Activated naive CD8-positive, alpha-beta T cell treated with anti-CD3 and anti-CD28 coated beads, Interleukin-2, amount 10 ng/mL, durations not matched to agents 7 days and 5 days (primary cell): ENCODE measurements at places on chromosomes 3 and 15. TPM values are rescaled to one million over a fixed set of nuclear protein-coding genes. Genes with fewer than 3 reads are reported as not detected.

EHHADH gene
- 5.6 TPM for total RNA-seq

GOLGA8Q gene
- total RNA-seq, result 16.0 TPM

FOXL2 gene
- not detected for total RNA-seq

FAM3D gene
- not detected for total RNA-seq

IQCH gene
- 2.2 TPM for total RNA-seq

THOC7 gene
- total RNA-seq, result 70.1 TPM

DLEC1 gene
- 3.7 TPM for total RNA-seq

BBS4 gene
- 17.1 TPM for total RNA-seq

GRCh38 chr3:13394363-13394762 is 25.8 kb downstream of the NUP210 start:
- no peak overlapping the region for H3K4me3 ChIP-seq
- H3K27ac ChIP-seq, result no peak overlapping the region
- H3K36me3 ChIP-seq, result peaks cover 24% of the 10 kb centered on the region
- DNase-seq, result no peak
- peaks cover 5% of the 10 kb centered on the region for H3K4me1 ChIP-seq

DNA sequence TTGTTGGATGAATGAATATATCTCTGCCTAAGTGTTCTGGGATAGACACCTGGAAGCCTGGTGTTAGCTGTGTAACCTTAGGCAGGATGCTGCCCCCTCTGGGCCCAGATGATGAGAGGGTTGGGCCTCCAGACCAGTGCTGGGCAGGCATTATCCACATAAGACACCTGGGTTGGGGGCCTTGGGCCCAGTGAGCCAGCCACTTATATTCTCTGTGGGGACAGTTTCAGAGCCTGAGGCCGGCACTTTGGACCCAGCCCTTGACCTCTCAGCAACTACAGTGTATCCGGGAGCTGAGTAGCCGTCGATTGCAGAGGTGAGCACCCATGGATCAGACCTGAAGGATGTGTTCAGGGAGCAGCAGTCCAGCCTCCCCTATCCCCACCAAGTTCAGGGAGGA is 2.2 kb downstream of the HEMK1 start:
- H3K27me3 ChIP-seq, result no peaks in the 10 kb centered on the region
- peak overlapping the region; percentile 99 for H3K27ac ChIP-seq
- peaks cover 38% of the 10 kb centered on the region for H3K36me3 ChIP-seq
- no peak for DNase-seq
- peak overlapping the region; percentile 96 for H3K4me3 ChIP-seq
- H3K4me1 ChIP-seq, result peaks cover 62% of the 10 kb centered on the region

- no peak for DNase-seq
- peak overlapping the region; percentile 43 for H3K4me3 ChIP-seq
- peak overlapping the region; percentile 38 for H3K27ac ChIP-seq
- H3K27me3 ChIP-seq, result peaks cover 2% of the 10 kb centered on the region
Observed at GRCh38 chr3:31399271-31399670, 133.5 kb upstream of the STT3B start.

DNA sequence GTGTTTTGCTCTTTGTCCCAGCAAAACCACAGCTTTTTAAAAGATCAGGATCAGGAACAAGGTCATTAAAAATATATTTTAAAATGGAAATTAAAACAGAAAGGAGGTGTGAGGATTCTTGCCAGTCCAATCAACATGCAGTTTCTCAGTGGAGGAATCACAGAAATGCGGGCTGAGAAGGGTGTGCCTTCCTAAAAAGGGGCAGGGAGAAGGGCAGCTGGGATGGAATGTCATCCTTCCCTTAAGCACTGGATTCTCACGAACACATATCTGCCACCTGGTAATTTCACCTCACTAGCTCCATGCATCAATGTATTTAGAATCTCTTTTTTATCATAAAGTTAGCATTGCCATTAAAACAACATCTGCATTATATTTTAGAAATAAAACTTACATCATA is 21.4 kb downstream of the ABI3BP start:
- no peak overlapping the region for H3K4me3 ChIP-seq
- no peaks in the 10 kb centered on the region for H3K36me3 ChIP-seq
- peaks cover 5% of the 10 kb centered on the region for H3K27me3 ChIP-seq

- peak overlapping the region; percentile 71 for H3K4me3 ChIP-seq
- H3K27ac ChIP-seq, result peak overlapping the region; percentile 56
- peak; percentile 49 for DNase-seq
- peaks cover 89% of the 10 kb centered on the region for H3K27me3 ChIP-seq
Observed at GRCh38 chr3:43995547-43996378, 245.9 kb upstream of the TOPAZ1 start.

DNA sequence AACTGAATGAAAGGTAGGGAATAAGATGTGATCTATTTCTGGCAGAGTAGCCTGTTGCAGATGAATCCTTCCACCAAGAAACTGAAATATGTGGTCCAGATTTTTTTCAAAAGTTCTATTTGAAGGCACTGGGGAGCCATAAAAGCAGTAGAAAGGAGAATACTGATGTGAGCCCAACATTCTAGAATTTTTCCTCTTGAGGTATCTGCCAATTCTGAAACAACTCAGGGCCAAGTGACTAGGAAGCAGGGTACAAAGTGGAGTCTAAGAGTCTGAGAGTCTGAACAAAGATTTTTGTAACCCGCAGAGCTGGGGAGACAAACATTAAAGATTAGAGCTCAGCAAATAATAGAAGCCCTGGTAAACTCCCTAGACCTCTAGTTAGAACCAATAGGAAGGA is 58.3 kb upstream of the SLCO3A1 start:
- no peaks in the 10 kb centered on the region for H3K36me3 ChIP-seq
- no peaks in the 10 kb centered on the region for H3K4me1 ChIP-seq
- H3K27ac ChIP-seq, result no peak overlapping the region
- DNase-seq, result no peak
- H3K27me3 ChIP-seq, result peaks cover 10% of the 10 kb centered on the region

- no peaks in the 10 kb centered on the region for H3K27me3 ChIP-seq
- no peaks in the 10 kb centered on the region for H3K36me3 ChIP-seq
- no peak for DNase-seq
Observed at GRCh38 chr15:45268135-45268534, 16.1 kb downstream of the SLC28A2 start.

- peak overlapping the region; percentile 24 for H3K4me3 ChIP-seq
- peak overlapping the region; percentile 89 for H3K27ac ChIP-seq
- H3K27me3 ChIP-seq, result no peaks in the 10 kb centered on the region
- DNase-seq, result no peak
- H3K36me3 ChIP-seq, result peaks cover 10% of the 10 kb centered on the region
- peaks cover 52% of the 10 kb centered on the region for H3K4me1 ChIP-seq
Observed at GRCh38 chr15:74428970-74429780, 4.6 kb downstream of the SEMA7A start.

DNA sequence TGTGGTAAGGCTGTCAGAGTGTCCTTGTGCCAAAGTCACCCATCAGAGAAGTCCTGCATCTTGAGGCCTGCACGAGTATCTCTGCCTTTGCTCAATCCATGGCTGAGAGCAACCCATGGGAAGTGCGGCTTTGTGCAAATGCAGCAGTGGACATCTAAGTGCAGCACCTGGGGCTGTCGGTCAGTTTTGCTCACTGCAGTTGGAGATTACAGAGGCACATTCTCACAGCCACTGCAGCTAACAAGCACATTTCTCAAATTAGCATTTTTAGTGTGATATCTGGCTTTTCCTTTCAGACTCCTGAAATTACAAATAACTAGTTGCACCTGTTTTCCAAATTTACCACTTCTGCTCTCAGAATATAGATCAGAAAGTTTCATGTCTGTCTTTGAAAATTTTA is 81.5 kb upstream of the DAZL start:
- no peak overlapping the region for H3K27ac ChIP-seq
- no peaks in the 10 kb centered on the region for H3K4me1 ChIP-seq
- peaks cover 3% of the 10 kb centered on the region for H3K27me3 ChIP-seq
- no peak overlapping the region for H3K4me3 ChIP-seq
- no peak for DNase-seq

GRCh38 chr3:13934315-13934714 is 54.4 kb upstream of the WNT7A start:
- DNase-seq, result no peak
- H3K4me3 ChIP-seq, result no peak overlapping the region
- no peaks in the 10 kb centered on the region for H3K36me3 ChIP-seq
- H3K27me3 ChIP-seq, result peaks cover 9% of the 10 kb centered on the region
- peaks cover 4% of the 10 kb centered on the region for H3K4me1 ChIP-seq

DNA sequence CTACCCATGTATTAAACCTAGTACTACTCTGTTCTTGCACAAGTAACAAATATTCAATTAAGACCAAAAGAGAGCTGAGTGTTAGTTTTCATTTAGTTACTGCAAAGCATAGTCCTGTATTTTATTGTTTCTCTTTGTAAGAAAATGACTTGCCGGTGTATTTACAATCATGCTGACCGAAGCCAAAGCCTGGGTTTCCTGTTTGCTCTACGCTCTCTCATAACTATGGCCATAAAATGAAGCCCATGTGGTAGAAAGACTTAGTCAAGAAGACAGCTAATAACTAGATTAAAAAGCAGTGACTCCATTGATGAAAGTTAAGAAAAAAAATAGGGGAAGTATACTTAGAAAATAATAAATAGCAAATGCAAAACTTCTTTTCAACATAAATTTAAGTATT is 479.9 kb downstream of the CNTN4 start:
- no peaks in the 10 kb centered on the region for H3K27me3 ChIP-seq
- no peaks in the 10 kb centered on the region for H3K4me1 ChIP-seq
- H3K27ac ChIP-seq, result no peak overlapping the region
- no peaks in the 10 kb centered on the region for H3K36me3 ChIP-seq

- no peak overlapping the region for H3K4me3 ChIP-seq
- H3K27me3 ChIP-seq, result peaks cover 31% of the 10 kb centered on the region
- no peak overlapping the region for H3K27ac ChIP-seq
- peaks cover 6% of the 10 kb centered on the region for H3K4me1 ChIP-seq
- DNase-seq, result no peak
- no peaks in the 10 kb centered on the region for H3K36me3 ChIP-seq
Observed at GRCh38 chr15:73437543-73438109, 5.3 kb upstream of the REC114 start.

- H3K27me3 ChIP-seq, result peaks cover 86% of the 10 kb centered on the region
- peak overlapping the region; percentile 86 for H3K4me3 ChIP-seq
- H3K27ac ChIP-seq, result peak overlapping the region; percentile 83
- H3K36me3 ChIP-seq, result peaks cover 3% of the 10 kb centered on the region
Observed at GRCh38 chr3:138944929-138945708, 1.8 kb downstream of the FOXL2 start.

- no peak overlapping the region for H3K27ac ChIP-seq
- H3K27me3 ChIP-seq, result peaks cover 22% of the 10 kb centered on the region
- DNase-seq, result no peak
- peaks cover 5% of the 10 kb centered on the region for H3K4me1 ChIP-seq
- H3K4me3 ChIP-seq, result no peak overlapping the region
Observed at GRCh38 chr15:68880382-68880781, 49.9 kb upstream of the SPESP1 start.

GRCh38 chr3:33385423-33385822 is 54.8 kb downstream of the UBP1 start:
- peak; percentile 54 for DNase-seq
- peaks cover 15% of the 10 kb centered on the region for H3K4me1 ChIP-seq
- H3K4me3 ChIP-seq, result no peak overlapping the region
- peak overlapping the region; percentile 27 for H3K27ac ChIP-seq
- H3K36me3 ChIP-seq, result peaks cover 13% of the 10 kb centered on the region
- no peaks in the 10 kb centered on the region for H3K27me3 ChIP-seq

DNA sequence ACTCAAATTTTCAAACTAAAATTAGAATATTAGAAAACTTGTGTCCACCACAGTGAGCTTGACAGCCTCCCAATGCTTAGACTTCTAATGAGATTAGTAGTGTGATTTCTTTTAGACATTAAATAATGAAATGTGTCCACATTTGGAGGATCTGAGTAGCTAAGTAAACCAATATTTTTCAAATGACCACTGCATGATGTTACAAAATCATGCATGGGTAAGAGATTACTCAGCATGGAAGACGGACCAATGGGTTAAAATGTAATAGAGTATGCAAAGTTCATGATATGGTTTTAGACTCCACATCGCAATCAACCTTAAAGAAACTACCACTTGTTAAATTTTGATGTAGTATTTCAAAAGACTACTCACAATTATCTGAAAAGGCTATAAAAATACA is 130.6 kb downstream of the IMPG2 start:
- H3K4me3 ChIP-seq, result no peak overlapping the region
- DNase-seq, result no peak
- no peaks in the 10 kb centered on the region for H3K4me1 ChIP-seq
- peaks cover 3% of the 10 kb centered on the region for H3K27me3 ChIP-seq

GRCh38 chr3:114789803-114790202 is 357.3 kb downstream of the ZBTB20 start:
- no peaks in the 10 kb centered on the region for H3K36me3 ChIP-seq
- no peak overlapping the region for H3K4me3 ChIP-seq
- H3K27ac ChIP-seq, result no peak overlapping the region
- no peaks in the 10 kb centered on the region for H3K27me3 ChIP-seq
- DNase-seq, result no peak
- no peaks in the 10 kb centered on the region for H3K4me1 ChIP-seq

- peaks cover 16% of the 10 kb centered on the region for H3K4me1 ChIP-seq
- no peak for DNase-seq
- H3K27ac ChIP-seq, result no peak overlapping the region
- H3K36me3 ChIP-seq, result no peaks in the 10 kb centered on the region
- no peaks in the 10 kb centered on the region for H3K27me3 ChIP-seq
Observed at GRCh38 chr15:40337597-40337996, 3.1 kb downstream of the CCDC9B start.

DNA sequence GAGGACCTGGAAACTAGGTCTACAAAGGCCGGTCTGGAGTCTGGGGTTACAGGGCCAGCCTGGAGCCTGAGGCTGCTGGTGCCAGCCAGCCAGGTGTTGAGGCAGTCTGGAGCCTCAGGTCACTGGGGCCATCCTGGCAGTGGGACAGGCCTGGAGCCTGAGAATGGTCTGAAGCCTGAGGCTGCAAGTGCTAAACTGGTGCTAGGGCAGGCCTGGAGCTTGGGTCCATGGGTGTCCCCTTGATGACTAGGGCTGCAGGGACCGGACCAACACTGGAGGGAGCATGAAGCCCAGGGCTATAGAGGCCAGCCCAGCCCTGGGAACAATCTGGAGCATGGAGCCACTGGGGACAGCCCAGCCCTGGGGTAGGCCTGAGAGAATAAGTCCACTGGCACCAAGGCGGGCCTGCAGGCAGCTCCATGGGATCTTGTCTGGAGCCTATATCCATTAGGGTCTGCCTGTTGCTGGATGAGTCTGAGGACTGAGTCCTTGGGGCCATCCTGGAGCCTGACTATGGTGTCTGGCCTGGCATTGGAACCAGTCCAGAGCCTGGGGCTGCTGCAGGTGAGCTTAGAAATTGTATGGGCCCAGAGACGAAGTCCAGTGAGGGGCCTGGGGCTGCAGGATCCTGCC is 101.9 kb downstream of the GLDN start:
- H3K4me1 ChIP-seq, result peaks cover 7% of the 10 kb centered on the region
- DNase-seq, result no peak
- H3K36me3 ChIP-seq, result peaks cover 2% of the 10 kb centered on the region
- H3K27ac ChIP-seq, result no peak overlapping the region
- peaks cover 7% of the 10 kb centered on the region for H3K27me3 ChIP-seq
- no peak overlapping the region for H3K4me3 ChIP-seq

- H3K4me3 ChIP-seq, result no peak overlapping the region
- H3K27ac ChIP-seq, result no peak overlapping the region
- H3K36me3 ChIP-seq, result no peaks in the 10 kb centered on the region
- peaks cover 17% of the 10 kb centered on the region for H3K27me3 ChIP-seq
Observed at GRCh38 chr3:68912376-68912775, 20.0 kb downstream of the TAFA4 start.
